Activated T-helper 1 cell treated with anti-CD3 and anti-CD28 coated beads, Interleukin-2, amount 50 U/mL, for 16 hours (primary cell): ENCODE measurements at places on chromosomes 12 and 14.

DNA sequence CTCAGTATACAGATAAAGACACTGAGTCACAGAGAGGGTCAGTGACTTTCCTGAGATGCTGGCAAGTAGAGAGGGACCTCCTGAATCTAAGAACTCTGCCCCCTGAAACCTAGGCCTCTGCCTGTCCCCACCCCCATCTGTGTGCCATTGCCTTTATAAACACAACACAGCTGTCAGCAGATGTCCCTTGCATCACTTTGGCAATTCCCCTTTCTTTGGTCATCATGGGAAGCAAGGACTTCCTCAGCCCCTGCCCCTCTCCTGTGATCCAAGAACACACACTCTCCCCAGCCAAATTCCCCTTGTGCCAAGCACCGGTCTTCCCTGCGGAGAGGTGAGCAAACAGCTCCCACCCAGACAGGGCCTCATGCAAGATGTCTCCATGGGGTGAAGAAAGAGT lies 8.3 kb downstream of the TSPAN11 start:
- DNase-seq = no peak

DNA sequence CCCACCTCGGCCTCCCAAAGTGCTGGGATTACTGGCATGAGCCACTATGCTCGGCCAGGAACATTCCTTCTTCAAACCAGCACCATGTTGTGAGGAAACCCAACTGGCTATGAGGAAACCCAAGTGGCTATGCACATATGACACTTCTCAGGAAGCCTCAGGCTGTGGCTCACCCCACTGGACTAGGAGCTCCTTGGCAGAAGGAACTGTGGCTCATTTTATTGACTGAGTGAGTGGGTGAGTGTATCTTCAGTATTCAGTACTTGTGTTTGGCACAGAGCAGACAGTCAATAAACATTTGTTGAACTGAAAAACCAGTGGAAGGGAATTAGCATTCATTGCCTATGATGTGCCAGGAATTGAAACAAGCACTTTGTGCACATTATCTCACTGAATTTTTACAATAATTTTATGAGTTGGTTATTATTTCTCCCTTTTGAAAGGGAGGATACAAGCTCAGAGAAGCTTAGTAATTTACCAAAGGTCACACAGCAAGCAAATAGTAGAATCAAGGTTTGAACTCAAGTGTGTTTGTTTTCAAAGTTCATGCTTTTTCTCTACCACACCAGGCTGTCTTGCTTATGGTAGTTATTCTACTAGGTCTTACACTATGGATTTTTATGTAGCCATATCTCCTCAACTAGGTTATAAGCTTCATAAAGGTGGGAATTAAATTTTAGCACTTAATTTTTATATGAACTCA lies 121.6 kb downstream of the VEZT start:
- no peak for DNase-seq

GRCh38 chr12:41634091-41634490 lies 446.0 kb downstream of the PDZRN4 start:
- DNase-seq = no peak

- no peak for DNase-seq
Measured at GRCh38 chr14:91350813-91351511, 66.7 kb downstream of the CCDC88C start.

GRCh38 chr12:106288494-106289195 lies 13.9 kb upstream of the TCP11L2 start:
- DNase-seq = peak; percentile 9

DNA sequence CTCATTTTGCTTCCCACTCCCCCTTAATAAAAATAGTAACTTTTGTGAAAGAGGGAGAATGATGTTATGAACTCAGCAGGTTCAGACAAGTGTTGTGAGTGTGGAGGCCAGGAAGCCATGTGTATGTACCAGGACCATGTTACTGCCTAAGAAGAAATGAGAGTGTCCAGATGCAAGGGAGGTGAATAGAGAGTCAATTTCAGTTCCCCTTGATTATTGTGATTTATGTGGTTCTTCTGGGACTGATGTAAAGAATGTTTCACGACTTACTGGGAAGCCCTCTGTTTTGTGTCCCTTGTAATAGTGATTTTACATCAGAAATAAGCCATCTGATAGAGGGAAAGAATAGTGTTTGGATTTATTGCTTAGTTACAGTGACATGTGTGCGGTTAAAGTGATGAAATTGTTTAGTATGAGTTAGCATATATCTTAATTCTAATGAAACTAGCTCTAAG lies 32.5 kb downstream of the FBXO34 start:
- no peak for DNase-seq

GRCh38 chr12:15151161-15152091 lies 69.8 kb downstream of the RERG start:
- no peak for DNase-seq

DNA sequence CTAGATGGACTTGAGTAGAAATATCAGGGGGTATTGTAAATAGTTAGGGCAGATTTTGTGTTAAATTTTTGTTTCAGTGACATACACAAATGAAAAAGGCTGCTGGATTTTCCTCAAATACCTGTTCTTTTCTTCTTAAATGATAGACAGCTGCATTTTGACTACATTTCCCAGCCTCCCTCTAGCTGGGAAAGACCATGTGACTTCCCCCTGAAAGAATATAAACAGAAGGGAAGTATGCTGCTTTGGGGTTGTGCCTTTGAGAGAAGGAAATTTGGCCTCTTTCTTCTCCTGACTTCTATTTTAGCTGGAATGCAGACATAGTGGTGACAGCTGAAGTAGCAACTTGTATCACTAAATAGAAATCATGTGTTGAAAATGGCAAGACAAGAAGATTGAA lies 476.1 kb upstream of the SYT1 start:
- no peak for DNase-seq

GRCh38 chr12:105329926-105330282 lies 587 bp upstream of the C12orf75 start:
- no peak for DNase-seq

DNA sequence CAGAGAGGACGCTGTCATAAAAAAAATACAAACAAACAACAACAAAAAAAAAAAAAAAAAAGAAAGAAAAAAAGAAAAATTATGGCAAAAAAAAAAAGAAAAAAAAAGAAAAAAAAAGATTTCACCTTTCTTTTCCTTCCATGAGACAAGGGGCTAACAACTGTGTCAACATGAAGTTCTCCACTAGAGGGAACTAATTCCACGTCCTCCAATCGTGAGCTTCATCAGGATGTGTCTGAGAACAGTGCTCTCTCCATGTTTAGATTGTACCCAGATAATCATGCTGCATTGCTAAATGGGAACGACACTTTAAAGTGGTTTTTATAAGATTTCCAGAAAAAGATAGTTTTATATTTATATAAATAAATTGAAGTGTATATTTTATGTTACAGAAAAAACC lies 96.2 kb upstream of the PTPRB start:
- no peak for DNase-seq

- DNase-seq = peak; percentile 43
Measured at GRCh38 chr14:23094666-23095195, at the start of gene ACIN1. ACIN1 (minus strand) TSS chr14:23095136; CDS start chr14:23095112, 24 bp downstream.

DNA sequence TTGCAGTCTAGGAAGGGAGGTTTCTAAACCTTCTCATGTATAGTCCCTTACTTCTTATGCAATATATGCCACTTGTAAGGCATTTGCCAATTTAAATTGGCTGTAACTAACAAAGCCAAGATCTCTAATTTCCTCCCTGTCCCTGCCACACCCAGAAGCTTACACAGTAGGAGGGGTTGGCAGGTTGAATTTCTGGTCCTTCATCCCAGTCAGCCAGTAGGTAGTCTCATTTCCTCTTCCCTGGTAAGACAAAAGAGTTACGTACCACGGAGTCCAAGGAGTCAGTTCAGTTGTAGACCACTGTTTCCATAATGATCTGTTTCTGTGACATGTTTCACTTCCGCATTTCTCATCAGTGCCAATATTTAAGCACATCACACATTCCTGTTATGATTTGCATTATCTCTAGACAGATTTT lies 47.0 kb upstream of the PLBD1 start:
- DNase-seq = no peak

DNA sequence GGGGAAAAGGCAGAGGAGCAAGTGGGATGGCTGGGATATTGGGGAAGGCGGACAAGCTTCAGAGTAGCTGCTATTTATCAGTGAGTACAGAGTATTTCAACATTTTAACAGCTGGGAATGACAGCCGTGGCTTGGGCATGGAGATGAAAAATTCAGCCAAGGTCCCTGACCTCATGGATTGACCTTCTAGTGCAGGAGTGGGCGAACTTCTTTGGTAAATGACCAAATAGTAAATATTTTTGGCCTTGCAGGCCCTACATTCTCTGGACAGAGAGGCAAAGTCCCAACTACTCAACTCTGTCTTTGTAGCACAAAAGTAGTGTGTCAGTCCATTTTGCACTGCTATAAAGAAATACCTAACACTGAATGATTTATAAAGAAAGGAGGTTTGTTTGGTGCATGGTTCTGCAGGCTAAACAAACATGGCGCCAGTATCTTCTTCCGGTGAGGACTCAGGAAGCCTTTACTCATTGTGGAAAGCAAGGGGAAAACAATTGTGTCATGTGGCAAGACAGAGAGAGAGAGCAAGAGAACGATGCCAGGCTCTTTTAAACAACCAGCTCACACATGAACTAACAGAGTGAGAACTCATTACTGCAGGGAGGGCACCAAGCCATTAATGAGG lies 33.6 kb downstream of the TMEM233 start:
- no peak for DNase-seq

DNA sequence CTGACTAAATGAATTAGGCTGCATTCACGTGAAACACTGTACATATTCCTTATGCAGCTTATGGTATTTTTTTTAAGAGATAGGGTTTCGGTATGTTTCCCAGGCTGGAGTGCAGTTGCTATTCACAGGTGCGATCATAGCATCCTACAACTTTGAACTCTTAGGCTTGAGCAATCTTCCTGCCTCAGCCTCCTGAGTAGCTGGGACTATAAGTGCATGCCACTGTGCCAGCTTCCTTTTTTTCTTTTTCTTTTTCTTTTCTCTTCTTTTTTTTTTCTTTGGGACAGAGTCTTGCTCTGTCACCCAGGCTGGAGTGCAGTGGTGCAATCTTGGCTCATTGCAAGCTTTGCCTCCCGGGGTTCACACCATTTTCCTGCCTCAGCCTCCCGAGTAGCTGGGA lies 35.8 kb upstream of the SPPL3 start:
- no peak for DNase-seq

GRCh38 chr12:126108247-126108646 lies 1043.0 kb downstream of the AACS start:
- DNase-seq = no peak

DNA sequence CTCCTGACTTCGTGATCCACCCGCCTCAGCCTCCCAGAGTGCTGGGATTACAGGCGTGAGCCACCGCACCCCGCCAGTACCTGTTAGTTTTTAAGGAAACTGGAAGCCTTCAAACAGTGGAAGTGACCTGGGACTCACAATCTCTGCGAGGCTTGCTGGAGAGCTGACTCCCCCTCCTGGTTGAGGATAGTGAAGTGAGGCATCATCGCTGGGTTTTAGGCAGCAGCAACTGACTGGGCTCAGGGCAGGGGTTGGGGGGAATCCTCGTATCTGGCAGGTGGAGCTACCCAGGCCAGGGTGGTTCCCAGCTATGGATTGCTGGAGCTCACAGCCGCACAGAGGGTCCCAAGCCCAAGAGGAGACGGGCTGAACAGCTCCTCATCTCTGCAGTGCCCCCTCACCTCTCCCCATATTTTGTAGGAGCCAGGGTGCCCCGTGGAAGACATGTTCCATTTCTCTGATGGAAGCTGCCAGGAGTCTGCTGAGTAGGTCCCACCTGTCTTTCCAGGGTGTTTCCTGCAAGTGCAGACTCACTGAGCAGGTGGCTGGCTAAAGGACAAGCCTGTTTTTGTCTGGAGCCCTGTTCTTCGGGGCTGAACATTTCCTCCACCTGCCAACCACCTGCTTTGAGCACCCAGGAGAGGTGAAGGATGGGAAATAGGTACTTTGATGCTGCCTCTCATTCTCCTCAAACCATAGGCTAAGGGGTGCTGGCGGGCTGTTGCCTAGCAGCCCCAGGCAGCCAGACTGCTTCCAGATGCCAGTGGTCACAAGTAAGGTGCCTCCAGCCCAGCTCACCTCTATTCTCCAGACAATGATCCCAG lies 3.1 kb downstream of the AVIL start:
- DNase-seq = no peak

DNA sequence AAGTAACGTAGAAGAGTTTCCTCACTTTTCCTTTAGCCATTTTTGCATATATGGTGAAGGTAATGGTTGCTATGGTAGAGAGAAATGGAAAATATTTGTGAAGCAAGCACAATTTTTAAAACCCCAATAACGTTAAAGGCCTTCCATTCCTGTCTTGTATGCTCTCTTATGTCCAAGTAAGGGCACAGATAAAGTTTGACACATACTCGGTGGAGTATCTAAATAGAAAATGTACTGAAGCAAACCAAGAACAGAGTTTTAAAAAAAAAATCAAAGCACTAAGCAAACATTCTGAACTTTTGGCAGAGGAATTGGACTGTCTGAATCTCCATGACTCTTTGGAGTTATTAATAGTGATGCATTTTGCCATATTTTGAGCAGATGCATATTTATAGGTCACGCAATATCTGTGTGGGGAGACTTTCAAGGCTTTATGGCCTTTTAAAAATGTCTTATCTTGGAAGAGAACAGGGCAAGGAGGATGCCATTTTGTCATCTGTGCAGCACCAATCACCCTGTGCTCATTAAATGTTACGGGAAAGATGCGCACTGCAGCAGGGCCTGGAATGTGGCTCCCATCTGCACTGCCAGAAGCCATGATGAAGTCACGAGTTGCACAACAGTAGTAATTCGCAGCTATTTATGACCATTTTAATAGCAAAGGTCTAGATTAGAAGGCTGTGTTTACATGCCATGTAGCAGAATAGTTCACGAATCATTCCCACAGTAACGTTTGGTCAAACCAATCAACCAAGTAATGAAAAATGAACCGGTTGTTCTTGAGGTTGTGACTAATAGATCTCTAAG lies 23.3 kb upstream of the AMIGO2 start:
- DNase-seq = no peak

DNA sequence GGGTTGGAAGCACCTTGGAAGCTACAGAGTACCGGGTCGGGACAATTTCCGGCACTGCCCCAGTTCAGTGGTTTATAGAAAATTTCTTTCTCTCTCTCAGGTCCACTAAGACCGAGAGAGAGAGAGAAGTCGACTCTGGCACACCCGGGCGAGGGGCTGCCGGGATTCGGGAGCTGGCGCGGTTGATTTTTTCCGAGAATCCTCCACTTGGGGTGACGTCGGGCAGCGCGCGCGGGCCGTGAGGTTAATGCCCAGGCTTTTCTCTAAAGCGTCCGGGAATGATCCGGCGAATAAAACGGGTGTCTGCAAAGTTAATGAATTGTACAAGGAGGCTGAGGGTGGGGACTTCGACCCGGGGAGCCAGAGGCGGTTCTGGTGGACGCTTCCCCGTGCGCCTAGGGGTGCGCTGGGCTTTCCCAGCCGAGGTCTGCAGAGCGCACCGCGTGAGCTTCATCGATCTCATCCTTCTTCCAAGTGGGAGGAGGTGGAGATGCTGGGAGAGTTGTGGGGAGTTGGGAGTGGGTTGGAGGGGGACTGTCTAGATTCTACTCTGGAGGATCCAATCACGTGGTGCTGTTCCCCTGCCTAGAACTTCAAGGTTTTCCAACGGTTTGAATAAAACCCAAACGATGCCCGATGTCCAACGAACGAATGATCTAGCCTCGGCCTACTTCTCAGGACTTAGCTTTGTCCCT lies 51.9 kb upstream of the TBX3 start:
- no peak for DNase-seq
